ENCODE measurements at places on chromosomes 13 and 19.

- no peak for DNase-seq
Observed at GRCh38 chr19:31438401-31439269, 89.4 kb upstream of the TSHZ3 start.

DNA sequence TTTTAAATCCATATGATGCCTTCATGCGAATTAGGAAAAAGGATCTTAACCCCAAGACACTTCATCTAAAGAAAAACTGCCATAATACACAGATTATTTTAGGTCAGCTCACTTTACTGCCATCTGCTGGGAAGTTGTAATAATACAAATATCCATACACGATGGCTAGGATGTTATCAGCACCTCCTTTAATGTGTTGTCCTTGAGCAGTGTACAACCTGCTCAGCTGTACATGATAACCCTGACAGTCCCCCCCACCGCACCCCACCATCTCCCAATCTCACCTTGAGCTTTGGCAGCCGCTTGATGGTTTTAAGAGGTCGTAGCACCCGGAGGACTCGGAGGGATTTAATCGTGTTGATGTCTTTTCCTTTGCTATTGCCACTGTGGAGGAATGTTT is 112.2 kb downstream of the IER2 start:
- DNase-seq: peak; percentile 42

DNA sequence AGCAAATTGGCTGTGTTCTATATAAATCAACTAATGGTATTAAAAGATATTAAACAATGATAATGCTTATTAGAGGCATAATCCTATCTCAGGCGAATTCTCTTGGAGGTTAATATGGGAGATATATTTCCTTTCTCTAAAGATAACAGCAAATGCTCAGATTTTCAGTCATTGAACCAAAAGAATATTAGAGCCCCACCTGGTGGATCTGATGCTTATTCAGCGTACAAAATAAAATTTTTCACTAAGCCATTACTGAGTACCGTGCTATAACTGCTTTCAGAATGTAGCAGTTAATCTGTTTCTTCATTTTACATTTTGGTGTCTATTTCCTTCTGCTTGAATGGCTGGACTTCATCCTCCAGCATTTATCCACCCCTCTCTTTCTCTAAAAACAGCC is 143.3 kb upstream of the IPO5 start:
- DNase-seq: no peak

DNA sequence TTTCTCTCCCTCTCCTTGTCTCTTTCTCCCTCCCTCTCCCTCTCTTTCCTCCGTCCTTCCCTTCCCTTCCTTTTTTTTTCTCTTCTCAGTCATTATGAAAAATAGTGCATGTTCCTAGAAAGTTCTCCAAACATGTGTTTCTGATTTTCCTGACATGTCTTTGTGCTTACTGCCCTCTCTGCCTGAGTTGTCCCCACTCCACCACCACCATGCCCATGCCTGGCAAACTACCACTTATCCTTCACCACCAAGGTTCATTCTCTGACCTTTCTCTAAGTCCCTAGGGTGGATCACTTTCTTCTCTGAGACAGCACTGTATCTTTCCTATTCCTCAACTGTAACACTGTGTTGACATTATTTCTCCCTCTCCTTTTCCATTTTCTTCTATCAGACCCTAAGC is 98.2 kb downstream of the LACC1 start:
- DNase-seq: no peak

DNA sequence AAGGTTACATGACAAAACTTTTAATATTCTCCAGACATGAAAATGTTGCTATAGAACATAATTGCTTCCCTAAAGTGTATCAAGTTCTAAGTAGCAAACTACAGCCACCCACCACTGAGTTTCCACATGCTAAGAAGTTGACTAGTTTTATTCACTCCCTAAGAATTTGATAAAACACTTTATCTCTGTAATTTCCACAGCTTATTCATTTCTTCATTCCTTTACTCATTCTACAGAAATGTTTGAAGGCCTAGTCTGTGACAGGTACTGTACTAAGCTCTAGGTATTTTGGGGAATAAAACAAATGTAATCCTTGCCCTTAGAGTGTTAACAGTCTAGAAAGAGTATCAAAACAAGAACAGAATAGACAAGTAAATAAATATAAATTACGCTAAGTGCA is 101.8 kb upstream of the DIAPH3 start:
- DNase-seq: no peak

GRCh38 chr19:18001777-18002345 is 6.1 kb upstream of the ARRDC2 start:
- DNase-seq: no peak

DNA sequence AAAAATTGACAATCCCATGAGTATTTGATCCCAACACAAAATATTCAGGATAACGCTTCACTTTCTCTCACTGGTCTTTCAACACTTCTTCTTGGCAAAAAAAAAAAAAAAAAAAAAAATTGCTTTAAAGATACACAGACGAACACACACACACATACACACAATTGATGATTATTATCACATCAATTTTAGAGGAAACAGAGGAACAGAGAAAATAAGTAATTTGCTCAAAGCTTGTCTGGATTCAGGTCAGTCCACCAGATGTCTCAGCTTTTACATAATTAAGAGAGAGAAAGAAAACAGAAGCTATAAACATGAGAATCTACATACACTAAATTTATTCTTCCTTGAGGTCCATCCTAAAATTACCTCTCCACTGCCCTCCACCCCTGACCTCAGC is 183.4 kb downstream of the MZT1 start:
- DNase-seq: no peak

DNA sequence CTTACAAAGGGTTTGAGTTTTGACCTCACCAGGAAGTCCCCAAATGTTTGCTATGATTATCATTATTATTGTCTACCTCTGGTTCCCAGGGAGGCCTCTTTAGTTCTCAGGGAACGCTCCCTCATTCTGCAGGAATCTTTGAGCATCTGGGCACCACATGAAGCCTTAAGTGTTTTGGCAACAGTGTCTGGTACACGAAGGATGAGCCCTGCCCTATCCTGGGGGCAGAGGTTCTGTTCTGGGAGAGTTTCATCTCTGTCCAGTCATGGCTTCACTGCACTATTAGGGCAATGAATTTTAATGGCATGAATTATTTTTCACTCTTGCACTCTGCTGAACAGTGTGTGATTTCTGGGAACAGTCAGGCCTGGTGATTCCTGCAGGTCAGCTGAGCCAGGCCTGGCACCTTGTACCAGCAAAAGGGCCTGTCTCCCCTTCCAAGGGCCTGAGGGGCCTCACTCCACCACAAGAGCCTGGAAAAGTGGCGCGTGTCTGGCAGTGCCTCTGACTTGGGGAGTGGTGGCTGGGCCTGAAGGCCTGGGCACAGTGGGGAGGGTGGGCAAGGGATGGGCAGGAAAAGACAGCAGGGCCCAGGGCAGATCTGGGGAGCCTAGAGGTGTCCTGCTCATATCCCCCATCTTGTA is 4.6 kb downstream of the FAM187B start:
- DNase-seq: no peak

DNA sequence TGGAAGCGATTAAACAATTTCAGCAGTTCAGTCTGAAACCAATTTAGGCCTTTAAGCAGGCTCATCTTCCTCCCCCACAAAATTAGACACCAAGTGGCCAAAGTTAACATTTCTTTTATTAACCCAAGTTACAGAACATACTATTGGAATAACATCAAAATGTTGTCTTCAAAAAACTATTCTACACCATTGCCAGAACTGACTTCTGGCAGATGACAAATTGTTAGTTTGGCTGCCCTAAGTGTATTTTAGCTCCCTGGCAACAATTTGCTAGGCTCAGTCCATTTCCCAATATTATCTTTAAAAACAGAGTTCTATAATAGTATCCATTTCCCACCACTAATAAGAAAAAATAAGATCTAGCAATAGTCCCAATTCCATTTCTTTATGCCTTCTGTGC is 107.8 kb downstream of the SGCG start:
- DNase-seq: no peak

DNA sequence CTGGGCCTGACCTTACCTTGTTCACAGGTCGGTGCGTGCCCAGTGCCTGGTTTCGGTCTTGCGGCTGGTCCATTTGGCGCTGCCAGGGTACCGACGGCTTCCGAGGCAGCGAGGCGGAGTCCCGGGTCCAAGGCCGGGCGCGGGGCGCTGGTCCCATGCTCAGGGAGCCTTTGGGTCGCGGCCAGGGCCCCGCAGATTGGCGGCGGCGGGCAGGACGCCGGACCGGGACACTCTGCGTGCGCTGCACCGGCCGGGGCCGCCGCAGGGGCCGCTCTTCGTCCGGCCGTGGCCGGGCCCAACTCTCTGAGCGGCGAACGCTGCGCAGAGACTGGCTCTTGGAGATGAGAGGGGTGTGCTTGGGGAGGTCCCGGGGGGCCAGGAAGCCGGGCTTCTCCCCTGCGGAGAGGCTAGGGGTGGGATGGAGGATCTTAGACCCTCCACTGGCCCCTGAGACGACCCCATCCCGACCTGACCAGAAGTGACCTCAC is 3.4 kb upstream of the WIZ start:
- no peak for DNase-seq

- no peak for DNase-seq
Observed at GRCh38 chr19:34365463-34366401, 736 bp downstream of the GPI start.

DNA sequence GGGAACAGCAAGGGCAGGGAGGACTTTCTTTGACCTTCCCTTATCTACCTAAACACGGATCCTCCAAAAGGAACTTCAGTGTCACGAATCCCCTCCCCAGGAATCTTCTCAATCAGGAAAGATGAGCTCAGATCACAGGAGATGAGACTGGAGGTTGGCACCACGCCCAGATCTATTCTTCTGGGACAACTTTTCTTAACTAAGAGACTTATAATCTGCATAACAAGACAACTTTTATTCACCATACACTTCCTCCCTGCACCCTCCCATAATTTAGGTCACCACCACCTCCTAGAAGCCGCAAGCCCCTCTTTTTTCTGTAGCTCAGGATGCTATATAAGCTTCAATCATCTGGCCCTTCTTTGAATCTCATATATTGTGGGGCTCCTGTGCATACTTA is 19.2 kb upstream of the AKT2 start:
- DNase-seq: no peak

DNA sequence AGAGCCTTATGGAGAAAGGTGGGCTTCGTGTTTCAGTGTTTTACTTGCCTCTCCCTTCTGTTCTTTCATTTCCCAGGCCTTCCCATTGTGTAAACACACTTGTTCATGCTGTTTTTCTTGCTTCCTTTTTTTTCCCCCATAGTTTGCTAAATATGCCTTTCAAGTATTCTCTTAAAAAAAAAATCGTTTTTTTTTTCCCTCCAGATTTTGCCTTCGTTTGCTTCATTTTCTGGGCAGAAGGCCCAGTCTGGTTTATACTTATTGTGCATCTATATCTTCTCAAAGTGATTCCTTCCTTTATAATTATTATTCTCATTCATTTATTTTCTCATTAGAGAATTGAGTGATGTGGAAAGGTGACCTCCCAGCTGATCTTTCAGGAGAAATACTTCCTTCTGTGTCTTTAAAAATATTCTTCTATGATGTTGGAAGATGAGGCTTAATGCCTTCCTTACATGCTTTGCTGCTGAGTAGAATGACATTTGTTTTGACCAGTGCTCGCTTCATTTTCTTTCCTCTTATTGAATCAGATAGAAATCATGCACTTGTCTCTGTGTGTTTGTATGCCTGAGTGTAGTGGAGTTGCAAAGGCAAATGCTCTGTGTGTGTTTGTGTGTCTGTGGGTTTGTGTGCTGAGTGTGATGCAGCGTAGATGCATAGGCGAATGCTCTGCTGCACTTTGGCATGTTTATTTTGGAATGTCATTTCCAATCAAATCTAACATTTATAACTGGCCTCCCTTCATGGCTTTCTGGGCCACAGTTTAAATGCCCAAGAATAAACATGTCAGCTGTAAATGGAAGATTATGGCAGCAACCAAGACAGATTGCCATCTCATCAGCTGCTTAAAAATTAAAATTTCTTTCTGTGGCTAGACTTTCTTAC is 591.4 kb downstream of the FGF9 start:
- no peak for DNase-seq

DNA sequence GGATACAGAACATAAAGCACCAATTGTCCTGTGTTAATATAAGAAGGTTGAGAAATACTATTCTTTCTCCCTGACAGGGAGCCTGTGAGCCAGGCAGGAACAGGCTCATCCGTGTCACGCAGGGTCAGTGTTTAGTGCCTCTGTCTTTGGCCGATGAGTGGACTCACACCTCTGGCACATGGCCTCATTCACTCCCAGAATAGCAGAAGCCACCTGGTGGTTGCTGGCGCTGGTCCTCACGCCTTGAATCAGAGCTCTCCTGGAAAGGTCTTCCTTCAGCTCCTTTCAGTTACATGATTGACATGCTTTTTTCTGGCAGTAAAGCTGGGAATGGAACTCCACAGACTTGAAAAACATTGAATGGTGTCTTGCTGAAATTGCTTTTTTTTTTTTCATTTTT is 28.1 kb upstream of the SIAH3 start:
- no peak for DNase-seq

DNA sequence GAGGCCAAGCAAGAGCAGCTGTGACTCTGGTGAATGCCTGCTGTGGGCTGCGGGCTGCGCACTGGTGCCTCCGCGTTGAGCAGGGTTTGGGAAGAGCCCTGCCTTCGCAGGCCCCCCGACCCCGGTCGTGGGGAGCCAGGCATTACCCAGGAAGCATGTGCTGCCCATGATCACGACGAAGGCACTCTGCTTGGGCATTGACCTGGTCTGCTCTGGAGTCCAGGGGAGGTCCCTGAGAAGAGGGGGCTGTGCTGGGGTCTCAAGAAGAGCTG is 19.2 kb downstream of the RANBP3 start:
- no peak for DNase-seq

DNA sequence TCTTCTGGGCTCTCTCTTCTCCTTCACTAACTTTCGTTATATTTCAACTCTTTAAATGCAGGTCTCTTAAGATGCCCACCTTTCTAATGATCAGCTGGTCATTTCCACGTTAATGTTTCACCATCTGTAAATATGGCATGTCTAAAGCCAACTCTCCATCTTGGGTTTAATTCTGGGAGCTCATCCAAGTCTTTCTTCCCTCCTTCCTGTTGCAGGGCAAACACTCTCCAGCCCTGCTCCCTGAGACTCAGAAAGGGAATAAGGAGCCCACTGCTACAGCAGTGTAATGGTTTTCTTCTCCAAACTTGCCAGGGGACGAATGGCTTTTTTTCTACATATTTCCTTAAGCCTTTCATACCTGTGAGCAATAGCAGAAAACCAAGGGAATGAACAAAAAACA is 73.3 kb upstream of the SOX1 start:
- no peak for DNase-seq

- no peak for DNase-seq
Observed at GRCh38 chr19:45917421-45918091, 3.0 kb upstream of the NANOS2 start.

DNA sequence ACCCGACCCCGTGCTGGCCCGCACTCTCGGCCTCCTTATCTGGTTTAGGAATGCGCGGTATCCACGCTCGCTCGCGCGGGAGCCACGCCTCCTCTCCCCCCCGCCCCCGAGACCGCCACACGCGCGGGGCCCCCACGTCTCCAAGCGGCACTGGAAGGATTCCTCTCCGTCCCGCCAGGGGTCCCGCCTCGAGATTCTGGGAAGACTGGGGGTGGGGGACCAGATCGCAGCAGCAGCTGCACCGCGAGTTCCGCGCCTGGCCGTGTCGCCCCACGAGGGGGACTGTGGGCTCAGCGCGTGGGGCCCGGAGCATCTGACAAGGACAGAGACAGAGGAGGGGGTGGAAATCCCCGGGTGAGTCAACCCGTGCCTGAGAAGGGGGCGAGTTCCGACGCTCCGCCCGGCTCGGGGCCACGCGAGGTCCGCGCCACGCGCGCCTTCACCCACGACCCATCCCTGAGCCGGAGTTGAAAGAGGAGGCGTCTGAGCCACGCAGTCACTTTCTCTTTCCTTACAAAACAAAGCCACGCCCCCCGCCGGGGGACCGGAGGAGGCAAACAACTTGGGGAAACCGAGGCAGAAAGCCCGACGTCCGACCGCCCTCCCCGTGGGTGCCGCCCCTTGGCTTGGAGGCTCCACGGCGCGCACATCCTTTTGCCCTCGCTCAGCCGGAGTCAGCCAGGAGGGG is 814 bp downstream of the S1PR2 start:
- DNase-seq: peak; percentile 71

All from central memory CD4-positive, alpha-beta T cell (primary cell).